ENCODE measurements at places on chromosomes 16 and 17. TPM values are rescaled to one million over a fixed set of nuclear protein-coding genes. Genes with fewer than 3 reads are reported as not detected.

DNA sequence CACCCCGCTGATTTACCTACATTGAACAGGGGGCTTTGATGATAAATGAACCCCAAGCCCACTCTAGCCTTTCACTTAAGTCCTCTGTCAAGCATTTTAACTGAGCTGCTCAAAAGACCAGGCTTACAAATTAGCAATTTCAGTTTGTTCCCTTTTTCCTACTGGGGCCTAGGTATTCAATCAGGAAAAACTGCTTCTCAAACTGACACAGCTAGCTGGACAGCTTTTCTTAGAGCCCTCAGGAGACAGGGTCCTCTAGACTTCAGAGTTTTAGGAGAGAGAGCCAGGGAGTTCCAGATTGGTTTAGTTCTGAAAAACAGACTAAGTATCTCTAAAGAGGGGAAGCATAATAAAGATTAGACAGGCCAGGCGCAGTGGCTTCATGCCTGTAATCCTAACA, 6.2 kb upstream of the HEXIM2 start:
- DNase-seq = no peak

DNA sequence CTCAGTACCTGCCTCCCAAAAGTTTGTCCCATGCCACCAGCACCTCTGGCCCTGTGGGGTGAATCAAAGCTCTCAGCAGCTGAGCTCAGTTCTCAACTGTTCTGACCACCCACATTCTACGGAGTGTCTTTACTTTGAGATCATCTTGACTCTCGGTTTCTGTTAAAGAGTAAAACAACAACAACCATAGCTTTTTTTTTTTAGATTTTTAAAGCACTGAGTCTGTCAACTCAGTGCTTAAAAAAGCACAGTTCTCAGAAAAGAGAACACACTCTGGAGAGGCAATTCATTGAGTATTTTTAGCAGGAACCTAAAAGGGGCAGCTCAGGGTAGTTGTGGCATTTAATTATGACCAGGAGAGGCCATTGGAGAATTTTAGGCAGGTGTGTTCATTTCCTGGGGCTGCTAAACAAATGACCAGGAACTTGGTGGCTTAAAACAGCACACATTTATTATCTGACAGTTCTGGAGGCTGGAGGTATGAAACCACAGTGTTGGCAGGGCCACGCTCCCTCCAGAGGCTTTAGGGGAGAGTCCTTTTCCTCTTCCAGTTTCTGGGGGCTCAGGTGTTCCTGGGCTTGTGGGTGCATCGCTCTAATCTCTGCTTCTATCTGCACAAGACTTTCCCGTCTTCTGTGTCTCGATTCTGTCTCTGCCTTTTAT, 6.7 kb upstream of the WFIKKN2 start:
- no peak for DNase-seq

- no peak for DNase-seq
Measured at GRCh38 chr16:23160082-23160481, 10.8 kb upstream of the USP31 start.

- DNase-seq = no peak
Measured at GRCh38 chr17:76935331-76935730, 67.1 kb downstream of the MGAT5B start.

- no peak for DNase-seq
Measured at GRCh38 chr17:32854832-32855389, 22.0 kb downstream of the MYO1D start.

PRSS8 gene
- total RNA-seq = not detected

DNA sequence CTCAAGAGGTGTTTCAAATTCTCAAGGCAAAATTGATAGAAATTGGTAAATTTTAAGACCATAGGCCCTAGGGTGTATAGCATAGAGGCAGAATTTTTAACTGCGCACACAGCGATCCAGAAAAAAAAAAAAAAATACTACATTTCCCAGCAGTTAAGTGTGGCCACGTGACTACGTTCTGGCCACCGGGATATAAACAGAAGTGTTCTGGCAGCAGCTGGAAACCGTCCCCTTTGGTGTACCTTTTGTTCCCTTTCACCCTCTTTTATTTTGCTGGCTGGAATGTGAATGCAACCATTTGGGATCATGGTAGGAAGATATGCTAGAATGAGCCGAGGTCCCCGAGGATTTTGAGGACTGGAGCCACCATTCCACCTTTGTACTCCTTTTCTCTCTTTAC, 52.7 kb upstream of the AKAP1 start:
- no peak for DNase-seq

DNA sequence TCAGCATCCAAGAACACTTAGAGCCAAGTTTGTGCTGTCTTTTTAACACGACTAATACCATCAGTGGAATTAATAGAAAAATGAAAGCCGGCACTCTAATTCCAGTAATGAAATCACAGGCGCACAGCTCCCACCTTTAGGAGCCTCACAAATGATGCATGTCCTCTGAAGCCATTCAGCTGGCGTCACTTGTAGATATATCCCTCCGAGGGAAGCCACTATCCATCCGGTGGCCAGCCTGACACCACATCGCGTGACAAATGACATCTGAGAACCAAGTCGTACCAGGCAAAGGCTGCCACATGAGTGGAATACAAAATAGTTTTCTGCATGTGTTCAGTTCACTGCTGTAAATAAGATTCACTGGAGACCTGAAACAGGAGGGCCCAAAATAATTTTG, 205.6 kb downstream of the GRIN2A start:
- DNase-seq = peak; percentile 62

DNA sequence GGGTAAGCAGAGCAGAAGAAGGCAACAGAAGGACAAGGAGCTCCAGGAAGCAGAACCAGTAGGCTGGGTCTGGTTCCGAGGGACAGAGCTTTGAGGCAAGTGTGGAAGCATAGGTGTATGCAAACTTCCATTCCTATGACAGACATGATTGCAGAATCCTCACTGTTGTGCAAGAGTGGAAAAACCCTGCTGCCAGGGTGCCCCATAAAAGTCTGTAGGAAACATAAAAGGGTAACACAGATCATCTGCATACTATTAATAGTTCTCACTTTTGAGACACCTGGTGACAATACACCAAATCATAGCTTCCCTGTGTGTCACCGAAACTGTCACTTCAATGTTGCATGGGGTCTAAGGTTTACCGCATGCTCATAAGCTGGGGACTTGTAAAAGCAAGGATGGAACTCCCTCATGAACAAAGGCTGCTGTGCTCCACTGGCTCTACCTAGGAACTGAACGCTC, 39.7 kb downstream of the ARHGAP17 start:
- no peak for DNase-seq

DNA sequence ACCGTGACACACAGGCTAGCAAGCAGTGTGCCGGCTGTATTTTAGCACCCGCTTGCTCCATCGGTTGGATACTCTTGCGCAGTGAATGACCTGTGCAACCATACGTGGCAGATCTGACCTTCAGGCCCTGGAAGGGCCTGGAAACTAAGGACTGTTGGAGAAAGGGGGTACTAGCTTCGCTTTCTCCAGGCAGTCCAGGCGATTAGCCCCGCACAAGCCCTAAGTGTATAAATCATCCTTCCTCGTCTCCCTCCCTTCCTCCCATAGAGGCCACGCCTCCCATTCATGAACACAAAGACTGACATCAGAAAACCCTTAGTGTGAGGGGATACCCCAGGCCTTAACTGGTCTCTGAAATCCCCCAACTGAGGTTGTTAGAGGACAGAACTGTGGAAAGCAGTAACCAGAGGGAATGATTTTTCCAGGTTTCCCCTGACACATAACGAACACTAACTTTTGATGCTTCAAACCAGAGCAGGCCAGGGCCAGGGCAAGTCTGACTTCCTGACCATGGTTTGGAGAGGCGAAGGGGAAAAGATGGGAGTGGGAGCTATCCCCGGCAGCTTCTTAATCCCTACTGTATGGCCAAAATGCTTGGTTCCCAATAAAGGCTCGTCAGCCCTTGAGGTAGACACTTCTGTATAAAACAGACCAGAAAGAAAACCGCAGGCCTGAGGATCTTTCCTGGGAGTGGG, 1.4 kb upstream of the DYNLL2 start:
- DNase-seq = peak; percentile 86

GRCh38 chr16:84484579-84485254, 19.7 kb downstream of the MEAK7 start:
- no peak for DNase-seq

- no peak for DNase-seq
Measured at GRCh38 chr16:54482892-54483574, 196.4 kb upstream of the IRX3 start.
